T-helper 2 cell (primary cell): ENCODE measurements at places on chromosomes 11 and 22.

GRCh38 chr22:36776722-36777121 lies 803 bp upstream of the IFT27 start:
- no peak for DNase-seq

DNA sequence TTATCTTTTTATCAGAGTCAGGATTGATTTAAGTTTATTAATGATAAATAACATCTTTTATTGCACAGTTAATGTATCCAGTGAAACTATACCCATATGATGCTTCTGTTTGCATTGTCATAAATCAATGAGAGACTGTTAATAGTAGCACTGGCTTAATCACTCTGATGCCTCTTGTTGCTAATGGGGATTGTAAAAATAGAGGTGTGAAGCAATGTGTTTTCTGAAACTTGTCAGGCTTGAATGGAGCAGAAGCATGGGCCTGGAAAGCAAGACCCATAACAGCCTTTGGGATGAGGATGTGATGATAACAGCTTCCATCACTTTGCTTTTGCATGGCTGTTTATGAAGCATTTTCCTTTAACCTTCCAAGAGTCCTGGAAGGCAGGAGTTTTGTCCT lies 319.7 kb downstream of the DDX10 start:
- DNase-seq, result no peak

DNA sequence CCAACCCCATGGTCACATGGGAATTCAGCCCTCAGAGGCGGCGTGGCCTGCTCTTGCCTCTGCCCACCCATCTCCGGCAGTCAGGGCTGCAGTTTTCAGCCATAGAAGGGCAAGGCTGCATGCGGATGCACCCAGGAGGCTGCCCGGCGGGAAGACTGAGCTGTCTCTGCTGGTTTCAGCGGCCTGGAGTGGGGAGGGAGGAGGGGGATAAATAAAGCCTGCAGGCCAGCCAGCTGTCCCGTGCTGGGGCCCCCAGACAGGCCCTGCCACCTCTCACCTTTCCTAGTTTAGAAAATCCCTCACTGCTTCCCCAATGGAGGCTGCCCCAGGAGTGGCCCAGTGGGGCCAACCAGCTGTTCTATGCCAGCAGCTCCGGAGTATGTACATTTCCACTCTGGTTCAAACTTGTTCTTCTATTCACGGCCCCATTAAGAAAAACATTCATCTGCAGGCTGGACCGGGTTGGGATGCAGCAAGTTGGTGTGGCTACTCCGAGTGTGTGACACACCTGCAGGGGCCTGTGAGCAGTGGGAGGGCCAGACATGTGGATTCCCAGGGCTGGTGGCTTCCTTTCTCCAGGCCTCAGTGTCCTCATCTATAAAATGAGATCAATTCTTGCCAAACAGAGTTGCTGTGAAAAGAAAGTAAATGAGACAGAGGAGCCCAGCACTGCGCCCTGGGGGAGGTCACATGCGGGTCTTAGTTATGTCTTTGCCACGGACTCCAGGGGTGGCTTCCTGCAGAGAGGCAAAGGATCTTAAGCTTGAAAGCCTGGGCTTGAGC lies 5.0 kb downstream of the MICALL1 start:
- DNase-seq, result no peak

DNA sequence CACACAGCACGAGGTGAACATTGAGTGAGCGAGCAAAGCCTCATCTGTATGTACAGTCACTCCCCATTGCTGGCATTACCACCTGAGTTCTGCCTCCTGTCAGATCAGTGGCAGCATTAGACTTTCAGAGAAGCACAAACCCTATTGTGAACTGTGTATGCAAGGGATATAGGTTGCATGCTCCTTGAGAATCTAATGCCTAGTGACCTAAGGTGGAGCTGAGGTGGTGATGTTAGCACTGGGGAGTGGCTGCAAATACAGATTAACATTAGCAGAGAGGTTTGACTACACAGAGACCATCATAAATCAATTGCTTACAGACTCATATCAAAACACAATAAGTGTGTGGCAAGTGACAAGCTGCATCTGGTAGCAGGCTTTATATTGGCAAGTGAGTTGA lies 262.5 kb upstream of the ANO5 start:
- no peak for DNase-seq

DNA sequence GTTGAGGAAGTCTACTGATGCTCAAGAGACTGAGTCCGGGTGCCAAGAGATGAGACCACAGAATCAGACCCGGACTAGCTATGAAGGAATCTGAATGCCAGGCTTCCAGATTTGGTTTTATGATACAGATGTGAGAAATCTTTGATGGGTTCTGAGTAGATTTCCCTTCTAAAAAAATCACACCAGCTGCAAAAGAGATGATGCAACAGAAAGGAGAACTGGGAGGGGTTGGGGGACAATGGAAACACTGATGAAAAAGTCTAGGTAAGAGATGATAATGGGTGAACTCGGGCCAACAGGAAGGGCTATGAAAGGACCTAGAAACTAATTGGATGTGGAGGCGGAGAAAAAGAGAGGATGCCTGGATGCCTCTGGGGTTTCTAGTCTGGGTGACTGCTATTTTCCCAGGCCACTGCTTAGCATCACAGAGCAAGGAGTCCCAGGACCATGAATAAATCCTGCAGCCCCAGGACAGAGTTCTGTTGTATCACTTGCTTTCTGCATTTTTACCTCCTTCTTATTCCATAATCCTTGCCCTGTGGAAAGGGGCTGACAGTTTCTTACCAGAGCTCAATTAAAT lies 115.4 kb upstream of the SEZ6L start:
- DNase-seq, result no peak

- DNase-seq, result peak; percentile 45
Observed at GRCh38 chr11:57711414-57712255, at the start of gene MED19. TSS of gene MED19 (minus strand) at chr11:57712215. CDS start at chr11:57712179, 36 bp downstream.

- DNase-seq, result no peak
Observed at GRCh38 chr11:85472953-85473352, 154.2 kb downstream of the DLG2 start.

GRCh38 chr11:10932976-10933375 lies 75.1 kb upstream of the ZBED5 start:
- DNase-seq, result no peak

GRCh38 chr22:40525250-40525884 lies 111.2 kb downstream of the MRTFA start:
- DNase-seq, result peak; percentile 76

DNA sequence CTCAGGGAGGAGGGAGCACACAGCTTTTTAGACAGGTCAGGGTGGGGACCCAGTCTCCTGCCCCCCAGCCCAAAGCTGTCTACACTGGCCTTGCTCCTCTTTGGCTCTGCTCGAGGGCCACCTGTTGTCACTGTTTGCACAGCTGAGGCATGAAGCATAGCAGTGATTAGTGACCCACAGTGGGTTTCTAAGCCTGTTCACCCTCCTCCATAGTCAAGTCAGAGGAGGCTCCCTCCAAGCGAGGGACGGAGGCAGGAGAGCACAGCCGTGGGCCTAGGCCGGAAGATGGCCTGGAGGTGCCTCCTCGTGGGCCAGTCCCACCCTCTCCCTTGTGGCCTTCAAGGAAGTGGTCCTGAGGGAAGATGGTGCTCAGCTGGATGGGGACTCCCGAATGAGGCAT lies 241.1 kb downstream of the GRIK4 start:
- DNase-seq, result no peak

DNA sequence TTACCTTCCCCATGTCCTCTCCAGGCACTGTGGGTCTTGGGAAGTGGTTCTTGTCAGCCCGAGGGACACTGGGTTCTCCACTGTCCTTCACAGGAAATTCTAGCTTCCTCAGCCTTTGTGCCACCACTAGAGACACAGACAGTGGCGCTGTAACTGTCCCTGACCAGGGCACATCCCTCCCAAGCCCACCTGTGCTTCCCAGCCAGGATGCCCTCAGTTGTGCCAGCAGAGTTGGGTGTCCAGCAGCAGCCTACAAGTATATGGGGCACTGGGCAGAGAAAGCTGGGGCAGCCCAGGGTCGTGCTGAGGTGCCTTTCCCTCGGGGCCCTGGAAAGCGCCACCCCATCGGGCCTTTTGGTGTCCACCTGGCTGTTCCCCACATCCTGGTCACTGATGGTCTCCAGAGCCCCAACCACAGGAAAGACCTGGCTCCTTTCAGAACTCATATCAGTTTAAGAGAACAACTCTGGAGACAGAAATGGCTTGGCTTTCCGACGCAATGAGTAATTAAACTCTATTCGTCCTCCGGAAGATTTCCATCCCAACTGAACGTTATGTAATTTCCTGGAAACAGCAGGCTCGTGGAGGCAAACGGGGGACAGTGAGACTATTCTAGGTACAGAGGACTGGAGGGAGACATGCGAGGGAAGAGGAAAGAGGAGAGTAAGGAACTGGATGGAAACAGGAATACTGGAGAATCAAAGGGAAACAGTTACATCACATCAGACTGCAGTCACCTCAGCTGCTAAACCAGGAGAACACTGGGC lies 28.6 kb downstream of the PPP2R1B start:
- DNase-seq, result no peak

- no peak for DNase-seq
Observed at GRCh38 chr11:83088965-83089364, 17.3 kb upstream of the RAB30 start.

DNA sequence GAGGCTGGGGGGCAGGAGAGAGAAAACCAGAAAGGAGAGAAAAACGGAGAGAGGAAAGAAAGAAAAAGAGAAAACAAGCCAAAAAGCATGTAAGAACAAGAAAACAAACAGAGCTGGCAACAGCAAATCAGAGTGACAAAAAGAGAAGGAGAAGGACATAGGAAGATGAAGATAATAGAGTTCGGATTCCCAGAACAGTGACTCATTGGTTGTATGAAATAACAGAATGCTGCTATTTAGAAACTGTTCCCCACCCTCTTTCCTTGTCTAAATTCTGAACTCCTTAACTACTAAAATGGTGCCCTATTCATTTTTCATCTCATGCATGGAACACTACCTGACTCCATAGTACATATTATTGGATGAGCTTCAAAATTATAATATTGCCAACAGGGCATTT lies 317.4 kb downstream of the C11orf87 start:
- DNase-seq, result no peak

GRCh38 chr11:69791276-69792180 lies 16.4 kb upstream of the FGF4 start:
- no peak for DNase-seq

- DNase-seq, result no peak
Observed at GRCh38 chr11:123681030-123681429, 26.6 kb upstream of the SCN3B start.

DNA sequence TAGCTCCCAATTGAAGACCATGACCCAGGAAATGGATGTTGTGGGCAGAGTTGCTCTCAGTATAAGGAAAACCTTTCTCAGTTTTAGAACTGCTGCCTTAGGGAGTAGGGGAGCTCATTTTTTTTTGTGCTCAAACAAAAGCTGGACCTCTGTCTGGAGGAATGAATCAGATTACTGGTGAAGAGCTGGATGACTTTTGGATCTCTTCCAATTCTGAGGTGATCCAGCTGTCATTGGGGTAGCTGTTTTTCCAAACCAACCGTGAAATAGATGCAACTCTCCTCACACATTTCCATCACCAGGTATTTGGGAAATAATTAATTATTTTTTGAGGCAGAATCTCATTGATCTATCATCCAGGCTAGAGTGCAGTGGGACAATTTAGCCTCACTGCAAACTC lies 251.3 kb upstream of the PLET1 start:
- no peak for DNase-seq

- no peak for DNase-seq
Observed at GRCh38 chr22:46067159-46068111, 82.9 kb upstream of the PPARA start.

GRCh38 chr11:67356864-67357561 lies 3.7 kb upstream of the POLD4 start:
- peak; percentile 50 for DNase-seq

- no peak for DNase-seq
Observed at GRCh38 chr11:112216561-112217105, 9.6 kb upstream of the PTS start.

GRCh38 chr11:72080326-72081183 lies at the start of the genes LRRC51 and NUMA1:
TSS of gene LRRC51 (plus strand) at chr11:72080850. CDS start at chr11:72089084, 8,234 bp downstream.
TSS of gene NUMA1 (minus strand) at chr11:72080542. CDS start at chr11:72035943, 44,599 bp downstream.
- DNase-seq, result peak; percentile 98

DNA sequence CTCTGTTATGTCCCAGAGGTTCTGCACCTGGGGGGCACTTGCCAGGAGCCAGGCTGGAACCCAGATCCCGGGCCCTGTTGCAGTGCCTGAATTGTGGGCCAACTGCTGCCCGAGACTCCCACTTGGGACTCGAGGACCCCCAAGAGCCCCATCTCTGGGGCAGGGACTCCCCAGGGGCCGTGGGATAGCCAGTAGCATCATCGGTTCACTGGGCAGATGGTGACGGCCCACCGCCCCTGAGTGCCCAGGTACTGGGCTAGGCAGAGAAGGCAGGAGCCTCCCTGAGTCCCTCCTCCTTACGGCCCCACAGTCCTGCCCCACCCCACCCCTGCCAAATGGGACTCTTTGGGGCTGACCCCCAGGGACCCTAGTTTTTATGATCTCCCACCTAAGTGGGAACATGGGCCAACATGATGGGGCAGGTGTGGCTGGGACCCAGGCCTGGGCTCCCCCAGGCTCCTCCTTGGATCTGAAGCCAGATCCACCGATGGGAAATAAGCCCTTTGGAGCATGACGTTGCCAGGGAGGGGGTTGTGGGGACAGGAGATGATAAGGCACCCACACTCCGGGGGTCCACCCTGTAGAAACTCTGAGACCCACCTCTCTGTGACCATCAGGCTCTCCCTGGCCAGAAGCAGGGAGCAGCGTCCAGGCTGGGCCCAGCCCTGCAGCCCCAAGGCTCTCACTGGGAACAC lies 94.5 kb upstream of the FGF3 start:
- no peak for DNase-seq

GRCh38 chr11:127073621-127074020 lies 73.1 kb upstream of the KIRREL3 start:
- no peak for DNase-seq

DNA sequence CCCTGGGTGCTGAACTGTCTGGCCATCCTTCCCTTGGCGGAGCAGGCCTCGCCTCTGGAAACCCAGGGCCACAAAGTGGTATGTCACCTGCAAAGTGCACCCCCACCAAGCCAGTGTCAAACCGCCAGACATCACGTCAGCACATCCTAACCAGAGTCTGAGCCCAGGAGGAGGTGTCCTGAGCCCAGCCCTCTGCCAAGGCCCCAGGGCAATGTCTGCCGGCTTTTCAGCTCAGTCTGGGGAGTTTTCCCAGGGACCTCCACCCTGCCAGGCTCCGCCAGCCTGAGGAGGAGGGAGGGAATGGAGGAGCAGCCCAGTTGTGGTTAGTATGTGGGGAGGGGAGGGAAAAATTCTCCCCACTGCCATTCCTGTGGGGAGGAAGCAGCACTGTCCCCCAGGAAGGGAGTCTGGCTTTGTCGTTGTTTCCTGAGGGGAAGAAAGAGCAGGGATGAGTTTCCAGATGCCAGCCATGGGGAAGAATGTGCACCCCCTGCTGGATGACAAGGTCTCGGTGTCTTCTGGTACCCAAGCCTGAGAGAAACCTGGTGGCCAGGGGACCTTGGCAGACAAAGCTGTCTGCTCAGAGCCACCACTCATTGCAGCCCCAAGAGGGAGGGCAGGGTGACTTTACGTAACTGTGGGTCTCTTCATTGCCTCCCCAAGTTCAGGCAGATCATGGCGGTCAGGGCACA lies 81.4 kb upstream of the CD82 start:
- no peak for DNase-seq

DNA sequence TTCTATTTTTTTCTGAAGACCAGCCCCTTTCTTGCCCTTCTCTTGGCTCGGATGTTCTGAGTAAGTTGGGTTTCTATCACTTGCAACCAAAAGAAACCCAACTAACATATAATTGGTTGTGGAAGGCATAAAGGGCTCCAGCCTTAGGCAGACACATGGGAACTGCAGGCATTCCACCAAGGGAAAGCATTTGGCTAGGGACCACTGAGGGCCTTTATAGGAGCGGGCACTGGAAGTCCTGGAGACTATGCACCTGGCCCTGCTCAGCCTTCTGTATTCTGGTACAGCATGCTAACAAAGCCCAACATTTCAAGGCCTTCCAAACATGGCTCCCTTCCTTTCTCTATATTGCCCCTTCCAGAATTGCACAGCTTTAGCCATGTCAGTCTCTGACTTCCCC lies 17.6 kb upstream of the LMO1 start:
- no peak for DNase-seq
